Activated gamma-delta T cell treated with anti-CD3 and anti-CD28 coated beads, Interleukin-2, amount 50 U/mL, for 16 hours (primary cell): ENCODE measurements at places on chromosomes 2 and 18.

GRCh38 chr2:96832754-96833507, 10.9 kb downstream of the ANKRD23 start:
- DNase-seq: no peak

- DNase-seq: no peak
Measured at GRCh38 chr2:71348302-71348701, 16.7 kb downstream of the ZNF638 start.

- DNase-seq: no peak
Measured at GRCh38 chr2:8452979-8453903, 228.6 kb upstream of the ID2 start.

DNA sequence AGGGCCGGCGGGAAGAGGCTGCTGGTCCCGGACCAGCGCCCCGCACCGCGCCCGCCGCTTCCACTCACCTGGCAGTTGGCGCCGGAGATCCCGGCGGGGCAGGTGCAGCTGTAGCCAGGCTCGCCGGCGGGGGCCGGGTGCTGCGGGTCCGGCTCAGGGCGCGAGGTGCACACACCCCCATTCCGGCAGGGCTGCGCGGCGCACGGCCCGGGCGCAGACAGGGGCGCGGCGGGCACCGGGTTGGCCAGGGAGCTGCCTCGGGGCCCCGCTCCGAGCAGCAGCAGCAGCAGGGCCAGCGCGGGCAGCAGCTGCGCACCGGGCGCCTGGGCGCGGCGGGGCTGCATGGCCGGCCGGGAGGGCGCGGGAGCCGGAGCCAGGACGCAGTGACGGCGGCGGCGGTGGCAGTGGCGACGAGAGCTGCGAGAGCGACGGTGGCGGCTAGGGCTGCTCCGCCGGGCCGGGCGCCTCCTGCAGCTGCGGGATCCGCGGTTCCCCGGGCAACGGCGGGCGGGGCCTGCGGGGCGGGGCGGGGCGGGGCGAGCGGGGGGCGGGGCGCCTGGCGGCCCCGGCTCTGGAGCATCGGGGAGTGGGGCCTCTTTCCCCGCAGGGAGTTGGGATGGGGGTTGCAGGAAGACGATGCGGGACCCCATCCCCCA, at the start of gene DNER:
DNER (minus strand) TSS at position 476 of the 656 bp plus-strand sequence; CDS start at position 344, 132 bp downstream.
- DNase-seq: no peak

DNA sequence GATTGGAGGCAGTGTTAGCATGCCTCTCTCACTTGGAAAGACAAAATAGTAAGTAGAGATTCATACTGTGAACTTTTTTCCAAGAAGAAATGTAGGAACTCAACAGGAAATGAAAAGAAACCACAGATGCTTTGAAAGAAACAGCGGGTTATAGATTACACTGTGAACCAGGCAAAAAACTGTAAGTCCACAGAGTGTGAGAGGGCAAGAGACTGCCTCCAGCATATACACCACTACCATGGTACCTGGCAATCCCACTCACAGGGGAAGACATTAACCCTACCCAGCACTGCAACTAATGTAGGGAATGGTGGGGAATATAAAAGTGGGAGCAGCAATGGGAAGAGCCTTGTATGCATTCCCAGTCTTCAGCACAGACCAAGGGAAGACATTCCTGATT, 150.6 kb upstream of the GALNT5 start:
- DNase-seq: no peak

DNA sequence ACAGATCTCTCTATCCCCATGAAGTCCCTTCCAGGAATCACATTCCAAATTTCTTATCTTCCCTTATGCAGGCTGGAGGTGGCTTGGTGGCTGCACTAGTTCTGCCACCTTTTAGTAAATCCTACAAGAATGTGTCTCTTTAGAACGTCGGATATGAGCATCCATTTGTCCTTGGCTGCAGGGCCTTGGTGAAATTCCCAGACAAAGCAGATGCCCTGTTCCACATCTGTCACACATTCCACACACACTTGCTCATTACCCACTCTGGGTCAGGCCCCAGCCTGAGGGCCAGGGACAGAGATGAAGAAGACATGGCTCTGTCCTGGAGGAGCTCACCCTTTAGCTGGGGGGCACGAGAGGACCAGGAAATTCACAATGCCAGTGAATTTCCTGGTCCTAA, 31.2 kb upstream of the GPR17 start:
- no peak for DNase-seq

GRCh38 chr2:218952160-218952559, 7.3 kb upstream of the CDK5R2 start:
- no peak for DNase-seq

GRCh38 chr18:46793565-46793964, 36.7 kb upstream of the ST8SIA5 start:
- no peak for DNase-seq

DNA sequence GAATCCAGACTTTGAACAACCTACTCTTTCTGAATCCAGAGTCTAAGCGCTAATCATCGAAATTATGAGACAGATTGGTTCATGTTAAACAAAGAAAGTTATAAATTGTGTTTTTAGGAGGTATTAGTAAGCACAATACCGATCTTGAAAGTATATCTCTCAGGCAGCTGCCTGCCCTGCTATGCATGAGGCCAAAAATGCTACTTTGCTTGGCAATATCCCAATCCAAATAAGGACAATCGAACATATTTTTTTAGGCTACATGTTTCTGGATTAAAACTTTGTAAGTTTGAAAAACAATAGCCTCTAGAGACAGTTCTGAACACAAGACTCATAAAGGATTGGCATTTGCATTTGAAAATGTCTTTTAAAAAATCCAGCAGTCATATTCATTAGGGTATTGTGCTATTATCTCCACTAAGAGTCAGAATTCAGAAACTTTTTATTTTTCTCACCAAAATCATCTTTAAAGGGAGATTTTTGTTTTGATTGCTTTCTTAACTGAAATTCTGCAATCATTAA, 167.1 kb downstream of the PDE1A start:
- no peak for DNase-seq
